Adipose tissue (tissue), 3 donors: ENCODE measurements at places on chromosomes 5 and 9. TPM values are rescaled to one million over a fixed set of nuclear protein-coding genes. Genes with fewer than 3 reads are reported as not detected.

The MAP1B gene
- 1.4 TPM for polyA plus RNA-seq

The LOX gene
- 29.7 TPM for polyA plus RNA-seq

The GABRA1 gene
- not detected for polyA plus RNA-seq

The TAS2R1 gene
- not detected for polyA plus RNA-seq

The TEX48 gene
- not detected for polyA plus RNA-seq

The TRIM7 gene
- 8.9 TPM for polyA plus RNA-seq

The GBGT1 gene
- polyA plus RNA-seq, result 2.6 TPM
